ENCODE measurements at places on chromosomes 13 and 19. TPM values are rescaled to one million over a fixed set of nuclear protein-coding genes. Genes with fewer than 3 reads are reported as not detected.

ZNF780A gene
- total RNA-seq, result 3.3 TPM

ADM5 gene
- total RNA-seq, result not detected

GRCh38 chr19:49677901-49678674, 1.0 kb downstream of the PRMT1 start:
- H3K27me3 ChIP-seq, result no peaks in the 10 kb centered on the region
- DNase-seq, result peak; percentile 69
- peak overlapping the region; percentile 89 for H3K27ac ChIP-seq
- H3K4me3 ChIP-seq, result peak overlapping the region; percentile 90
- peaks cover 47% of the 10 kb centered on the region for H3K4me1 ChIP-seq
- H3K36me3 ChIP-seq, result peaks cover 6% of the 10 kb centered on the region

DNA sequence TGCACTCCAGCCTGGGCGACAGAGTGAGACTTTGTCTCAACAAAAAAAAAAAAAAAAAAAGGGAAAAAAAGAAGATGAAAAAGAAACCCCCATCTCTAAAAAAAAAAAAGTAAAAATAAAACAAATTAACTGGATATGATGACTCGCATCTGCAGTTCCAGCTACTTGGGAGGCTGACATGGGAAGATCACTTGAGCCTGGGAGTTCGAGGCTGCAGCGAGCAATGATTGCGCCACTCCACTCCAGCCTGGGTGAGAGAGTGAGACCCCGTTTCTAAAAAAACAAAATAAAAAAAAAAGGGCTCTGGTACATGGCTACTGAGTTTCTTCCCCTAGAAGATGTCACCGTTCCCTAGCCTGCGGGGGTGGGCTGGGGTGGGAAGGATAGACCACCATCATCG, 2.4 kb upstream of the CATSPERG start:
- H3K27ac ChIP-seq, result no peak overlapping the region
- DNase-seq, result no peak
- peaks cover 6% of the 10 kb centered on the region for H3K4me1 ChIP-seq
- no peak overlapping the region for H3K4me3 ChIP-seq
- H3K36me3 ChIP-seq, result no peaks in the 10 kb centered on the region

DNA sequence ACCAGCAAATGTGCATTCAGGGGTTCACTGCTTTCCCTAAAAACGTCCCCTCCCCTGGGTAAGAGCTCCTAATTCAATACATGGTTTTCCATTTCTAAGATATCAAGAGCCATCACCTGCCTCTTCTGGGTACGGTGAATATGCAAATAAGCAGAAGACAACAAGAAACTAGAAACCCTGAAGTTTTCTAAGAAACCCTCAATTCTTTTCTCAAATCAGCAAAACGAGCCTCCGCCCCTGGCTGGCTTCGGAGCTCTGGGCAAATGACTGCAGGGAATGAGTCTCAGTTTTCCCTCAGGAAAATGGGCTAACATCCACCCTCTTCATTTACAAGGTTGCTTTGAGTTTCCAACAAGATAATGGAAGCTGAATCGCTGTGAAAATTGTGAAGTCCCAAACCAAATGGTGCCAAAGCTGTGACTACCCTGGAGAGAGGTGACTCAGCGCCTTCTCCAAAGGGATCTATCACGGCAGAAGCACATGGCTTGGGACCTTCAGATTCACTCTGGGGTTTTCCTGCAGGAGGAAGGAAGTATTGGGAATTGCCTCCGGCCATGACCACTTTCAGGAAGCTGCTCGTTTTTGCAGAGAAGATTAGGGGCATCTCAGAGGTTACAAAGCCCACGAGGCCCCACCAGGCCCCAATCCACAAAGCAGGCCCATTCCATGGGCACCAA, 26.6 kb downstream of the KLF2 start:
- H3K27me3 ChIP-seq, result no peaks in the 10 kb centered on the region
- no peak overlapping the region for H3K4me3 ChIP-seq
- H3K36me3 ChIP-seq, result no peaks in the 10 kb centered on the region
- DNase-seq, result no peak

- H3K4me3 ChIP-seq, result no peak overlapping the region
- no peak for DNase-seq
- H3K27me3 ChIP-seq, result no peaks in the 10 kb centered on the region
- H3K27ac ChIP-seq, result no peak overlapping the region
- H3K4me1 ChIP-seq, result no peaks in the 10 kb centered on the region
Measured at GRCh38 chr13:74550039-74550438, 415.8 kb upstream of the KLF12 start.

DNA sequence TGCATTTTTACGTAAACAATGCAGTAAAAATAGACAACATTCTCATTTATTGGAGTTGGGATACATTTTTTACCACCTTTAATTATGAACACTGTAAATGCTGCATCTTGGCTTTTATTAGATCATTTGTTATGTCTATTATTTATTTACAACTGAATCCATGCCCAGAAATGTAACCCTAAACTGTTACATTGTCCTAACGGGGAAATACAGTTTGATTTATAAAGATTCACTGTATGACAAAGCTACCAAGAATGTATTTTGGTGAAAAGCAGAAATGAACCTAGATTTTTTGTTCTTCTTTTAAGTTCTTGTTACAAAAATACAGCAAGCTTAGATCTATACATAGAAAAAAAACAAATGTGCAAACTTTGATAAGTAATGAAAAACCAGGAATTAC, 1.1 kb downstream of the METTL21C start:
- H3K4me3 ChIP-seq, result no peak overlapping the region
- no peaks in the 10 kb centered on the region for H3K27me3 ChIP-seq
- no peak for DNase-seq
- no peaks in the 10 kb centered on the region for H3K36me3 ChIP-seq

DNA sequence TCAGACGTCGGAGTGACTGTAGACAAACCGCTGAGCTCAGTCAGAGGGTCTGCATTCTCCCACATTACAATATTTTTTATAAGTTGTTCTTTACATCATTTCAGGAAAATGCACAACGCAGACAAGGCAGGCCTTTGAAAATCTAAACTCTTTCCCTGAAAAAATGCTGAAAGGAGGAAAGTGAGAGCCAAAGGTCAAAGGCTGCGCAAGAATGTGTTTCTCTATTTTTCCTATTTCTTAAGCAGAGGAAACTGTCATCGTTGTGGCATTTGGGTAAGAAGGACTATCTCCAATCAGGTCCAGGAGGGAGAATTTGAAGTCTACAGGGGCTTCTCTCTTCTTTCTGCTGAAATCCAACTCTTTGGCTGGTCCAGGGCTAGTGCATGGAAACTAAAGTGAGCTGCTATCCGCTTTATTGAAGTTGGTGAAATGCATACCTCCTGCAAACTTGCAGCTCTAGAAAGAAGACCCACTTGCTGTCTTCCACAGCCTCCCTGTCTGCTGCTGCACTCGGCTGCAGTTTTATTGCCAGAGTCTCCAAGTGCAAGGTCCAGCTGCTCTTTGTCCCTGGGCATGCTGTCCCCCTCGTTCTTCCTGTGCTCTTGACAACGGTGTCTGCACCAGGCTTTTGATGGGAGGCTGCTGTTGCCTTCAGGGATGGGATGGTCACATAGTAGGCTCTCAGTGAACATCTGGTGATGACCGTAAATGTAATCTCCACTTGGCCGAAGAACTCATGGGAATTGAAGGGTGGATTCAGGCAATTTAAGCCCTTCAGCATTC, 31.2 kb downstream of the ZNF536 start:
- H3K27ac ChIP-seq, result no peak overlapping the region
- H3K4me1 ChIP-seq, result no peaks in the 10 kb centered on the region
- H3K4me3 ChIP-seq, result no peak overlapping the region
- H3K27me3 ChIP-seq, result no peaks in the 10 kb centered on the region
- DNase-seq, result no peak

DNA sequence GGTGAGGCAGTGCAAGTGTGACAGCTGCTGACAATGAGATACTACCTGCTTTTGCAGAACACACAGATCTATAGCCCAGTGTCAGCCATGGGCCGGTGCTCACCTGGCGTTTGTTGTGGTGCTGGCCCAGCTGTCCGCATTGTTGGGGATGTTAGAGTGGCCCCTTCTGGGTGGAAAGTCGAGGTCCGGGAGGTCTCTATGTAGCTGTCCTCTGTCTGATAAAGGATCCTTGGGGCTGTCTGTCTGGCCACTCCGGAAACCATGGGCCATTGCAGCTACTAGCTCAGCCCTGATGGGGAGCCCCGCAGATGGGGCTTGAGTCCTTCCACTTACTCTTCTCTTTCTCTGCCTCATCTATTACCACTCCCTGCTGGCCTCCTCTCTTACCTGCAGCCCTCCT, 181.5 kb upstream of the TSHZ3 start:
- no peaks in the 10 kb centered on the region for H3K27me3 ChIP-seq
- H3K4me3 ChIP-seq, result no peak overlapping the region
- DNase-seq, result no peak
- no peak overlapping the region for H3K27ac ChIP-seq
- no peaks in the 10 kb centered on the region for H3K4me1 ChIP-seq
- no peaks in the 10 kb centered on the region for H3K36me3 ChIP-seq

GRCh38 chr13:111614009-111614408, 293.6 kb downstream of the TEX29 start:
- H3K27me3 ChIP-seq, result no peaks in the 10 kb centered on the region
- H3K36me3 ChIP-seq, result no peaks in the 10 kb centered on the region
- H3K4me1 ChIP-seq, result peaks cover 10% of the 10 kb centered on the region
- no peak overlapping the region for H3K27ac ChIP-seq
- H3K4me3 ChIP-seq, result no peak overlapping the region

GRCh38 chr19:43564800-43565199, 10.5 kb downstream of the XRCC1 start:
- no peaks in the 10 kb centered on the region for H3K4me1 ChIP-seq
- H3K27ac ChIP-seq, result no peak overlapping the region
- no peaks in the 10 kb centered on the region for H3K27me3 ChIP-seq
- H3K4me3 ChIP-seq, result no peak overlapping the region
- DNase-seq, result no peak
- no peaks in the 10 kb centered on the region for H3K36me3 ChIP-seq

ZNF723 gene
- total RNA-seq, result not detected

DNA sequence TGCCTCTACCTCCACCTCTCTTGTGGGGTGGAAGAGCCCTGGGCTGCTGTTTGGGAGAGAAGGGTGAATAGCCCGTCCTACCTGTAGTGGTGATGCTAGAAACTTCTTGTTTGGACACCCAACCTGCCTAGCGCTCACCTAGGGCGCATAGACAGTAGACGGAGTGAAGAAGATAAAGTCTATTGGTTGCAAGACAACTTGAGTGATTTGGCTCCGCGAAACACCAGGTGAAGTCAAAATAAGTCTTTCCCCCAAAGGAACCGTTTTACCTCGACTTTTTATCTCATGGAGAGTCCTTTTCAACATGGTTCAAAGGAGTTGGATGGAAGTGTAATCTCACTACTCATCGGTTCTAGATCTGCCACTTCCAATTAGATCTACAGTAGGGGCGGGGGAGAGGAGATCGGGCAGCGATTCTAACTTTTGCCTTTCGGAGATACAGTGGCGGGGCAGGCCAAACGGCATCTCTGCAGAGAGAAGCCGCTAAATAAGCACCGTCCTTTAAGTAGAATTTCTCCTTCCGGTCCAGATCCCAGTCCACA, 694 bp upstream of the ZIC5 start:
- H3K36me3 ChIP-seq, result no peaks in the 10 kb centered on the region
- no peaks in the 10 kb centered on the region for H3K27me3 ChIP-seq
- no peak overlapping the region for H3K27ac ChIP-seq
- no peak overlapping the region for H3K4me3 ChIP-seq

ZNF813 gene
- total RNA-seq, result 1.6 TPM

- H3K36me3 ChIP-seq, result peaks cover 9% of the 10 kb centered on the region
- no peak overlapping the region for H3K27ac ChIP-seq
- no peak overlapping the region for H3K4me3 ChIP-seq
- peaks cover 37% of the 10 kb centered on the region for H3K4me1 ChIP-seq
Measured at GRCh38 chr13:45411221-45411620, 7.0 kb downstream of the SLC25A30 start.

DNA sequence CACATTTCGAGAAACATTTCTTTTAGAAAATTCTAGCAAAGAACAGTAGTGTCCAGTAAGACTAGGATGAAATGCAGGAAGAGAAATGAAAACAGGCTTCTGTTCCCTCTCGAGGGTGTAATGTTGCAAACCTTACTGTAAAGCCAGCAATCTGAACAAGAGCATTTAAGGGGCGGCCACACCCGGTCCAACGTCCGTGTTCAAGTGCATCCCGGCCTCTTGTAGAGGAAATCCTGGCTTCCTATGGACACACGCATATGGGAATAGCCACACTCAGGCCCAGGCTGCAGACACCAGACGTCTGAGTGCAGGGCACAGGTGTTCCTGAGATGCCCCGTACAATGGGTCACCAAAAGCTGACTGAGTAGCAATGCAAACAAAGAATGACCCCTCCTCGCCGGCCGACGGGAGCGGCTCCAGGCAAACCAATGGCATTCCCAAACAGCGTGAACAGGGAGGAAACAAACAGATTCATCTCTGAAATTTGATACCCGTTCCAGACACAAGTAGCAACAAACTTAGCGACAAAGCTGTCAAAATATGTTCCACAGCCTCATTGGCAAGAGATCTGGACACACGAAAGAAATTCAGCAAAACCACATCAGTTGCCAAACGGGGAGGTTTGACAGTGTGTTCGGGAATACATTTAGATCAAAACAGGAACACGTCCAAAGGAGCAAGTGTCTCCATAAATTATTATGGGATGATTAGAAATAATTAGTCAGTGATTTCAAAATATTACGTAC, 278.6 kb upstream of the TSHZ3 start:
- no peak overlapping the region for H3K4me3 ChIP-seq
- H3K27me3 ChIP-seq, result no peaks in the 10 kb centered on the region
- no peaks in the 10 kb centered on the region for H3K36me3 ChIP-seq
- no peak overlapping the region for H3K27ac ChIP-seq

DNA sequence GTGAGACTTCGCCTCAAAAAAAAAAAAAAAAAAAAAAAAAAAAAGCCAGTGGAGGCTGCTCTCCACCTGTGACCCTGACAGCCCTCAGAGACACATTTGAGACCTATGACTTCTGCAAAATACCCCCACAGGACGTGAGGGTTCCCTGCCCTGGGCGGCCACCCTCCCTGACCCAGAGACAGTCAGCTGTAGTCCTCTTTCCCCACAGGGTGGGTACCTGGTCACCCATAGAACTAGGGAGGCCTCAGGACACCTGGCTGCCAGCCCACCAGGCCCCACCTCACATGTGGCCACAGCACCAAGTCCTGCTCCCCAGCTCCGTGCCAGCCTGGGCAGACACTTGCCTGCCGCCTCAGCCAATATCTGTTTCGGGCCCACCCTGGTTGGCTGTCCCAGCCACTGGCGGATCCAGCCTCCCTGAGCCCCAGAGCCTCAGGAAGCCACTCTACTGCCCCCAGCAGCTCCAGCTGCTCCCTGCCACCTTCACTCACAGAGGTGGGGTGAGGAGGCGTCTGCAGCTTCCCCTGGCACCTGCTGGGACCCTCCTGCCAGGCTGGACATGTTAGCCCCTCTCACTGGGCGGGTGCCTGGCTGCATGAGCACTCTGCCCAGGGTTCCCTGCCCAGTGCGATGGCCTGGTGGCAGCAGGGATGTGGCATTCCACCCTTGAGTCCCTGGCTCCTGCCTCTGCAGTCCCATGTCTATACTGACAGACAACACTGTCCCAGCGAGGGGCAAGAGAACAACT, 6.9 kb downstream of the MKNK2 start:
- H3K27me3 ChIP-seq, result no peaks in the 10 kb centered on the region
- H3K27ac ChIP-seq, result peak overlapping the region; percentile 99
- DNase-seq, result peak; percentile 38
- no peak overlapping the region for H3K4me3 ChIP-seq
- peaks cover 8% of the 10 kb centered on the region for H3K36me3 ChIP-seq

- no peaks in the 10 kb centered on the region for H3K4me1 ChIP-seq
- no peak overlapping the region for H3K27ac ChIP-seq
- H3K36me3 ChIP-seq, result peaks cover 13% of the 10 kb centered on the region
- no peak overlapping the region for H3K4me3 ChIP-seq
- no peak for DNase-seq
- H3K27me3 ChIP-seq, result no peaks in the 10 kb centered on the region
Measured at GRCh38 chr13:72763411-72763810, 18.3 kb downstream of the DIS3 start.

HIF3A gene
- 63.3 TPM for total RNA-seq

Data from body of pancreas (tissue), 4 donors.